ENCODE measurements at places on chromosomes 7 and 10.

DNA sequence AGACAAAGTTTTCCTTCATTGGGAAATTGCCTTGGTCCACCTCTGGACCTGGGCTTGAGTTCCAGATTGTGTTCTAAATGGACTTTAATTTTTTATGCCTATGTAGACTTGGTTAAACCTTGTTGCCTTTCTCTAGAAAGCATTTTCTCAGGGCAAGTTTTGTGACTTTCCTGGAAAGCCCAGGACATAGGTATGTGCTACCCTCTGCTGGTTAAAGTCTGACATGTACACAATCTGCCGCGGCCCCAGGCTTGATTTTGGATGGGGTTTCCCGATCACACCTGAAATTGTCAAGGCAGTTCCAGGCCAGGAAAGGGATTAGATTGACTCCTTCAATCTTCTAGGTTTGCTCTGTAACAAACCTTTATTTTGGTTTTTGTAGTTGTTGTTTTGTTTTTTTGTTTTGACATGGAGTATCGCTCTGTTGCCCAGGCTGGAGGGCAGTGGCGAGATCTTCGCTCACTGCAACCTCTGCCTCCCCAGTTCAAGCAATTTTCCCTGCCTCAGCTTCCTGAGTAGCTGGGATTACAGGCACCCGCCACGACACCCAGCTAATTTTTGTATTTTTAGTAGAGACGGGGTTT, 14.1 kb upstream of the AKR1B10 start:
- peak; percentile 40 for DNase-seq

- DNase-seq, result no peak
These were observed 16.7 kb downstream of the TRIM56 start for GRCh38 chr7:101102026-101102425.

- no peak for DNase-seq
These were observed 59.7 kb upstream of the LAMB4 start for GRCh38 chr7:108189733-108190388.

- DNase-seq, result no peak
These were observed 108.2 kb downstream of the OSBPL3 start for GRCh38 chr7:24871770-24872169.

GRCh38 chr7:152998420-152998819, 238.9 kb downstream of the ACTR3B start:
- no peak for DNase-seq

GRCh38 chr7:131455546-131455945, 100.9 kb downstream of the PODXL start:
- DNase-seq, result no peak

DNA sequence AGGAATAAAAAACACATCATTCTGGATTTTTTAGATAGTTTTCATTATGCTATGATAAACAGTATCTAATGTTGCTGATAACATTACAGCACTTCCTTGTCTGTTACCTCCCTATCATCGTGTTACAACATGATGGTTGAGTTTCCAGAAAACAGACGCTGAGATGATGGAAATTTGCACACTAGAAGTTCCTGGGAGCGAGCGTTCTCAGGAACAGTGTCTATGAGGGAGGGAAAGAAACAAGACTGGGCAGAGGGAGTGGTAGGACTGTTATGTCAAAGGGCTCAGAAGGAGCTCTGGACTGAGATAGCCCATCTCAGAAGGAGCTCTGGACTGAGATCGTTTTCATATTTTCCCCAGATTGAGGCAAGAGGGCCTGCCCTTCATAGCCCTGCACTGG, 121.6 kb downstream of the REEP3 start:
- DNase-seq, result no peak

DNA sequence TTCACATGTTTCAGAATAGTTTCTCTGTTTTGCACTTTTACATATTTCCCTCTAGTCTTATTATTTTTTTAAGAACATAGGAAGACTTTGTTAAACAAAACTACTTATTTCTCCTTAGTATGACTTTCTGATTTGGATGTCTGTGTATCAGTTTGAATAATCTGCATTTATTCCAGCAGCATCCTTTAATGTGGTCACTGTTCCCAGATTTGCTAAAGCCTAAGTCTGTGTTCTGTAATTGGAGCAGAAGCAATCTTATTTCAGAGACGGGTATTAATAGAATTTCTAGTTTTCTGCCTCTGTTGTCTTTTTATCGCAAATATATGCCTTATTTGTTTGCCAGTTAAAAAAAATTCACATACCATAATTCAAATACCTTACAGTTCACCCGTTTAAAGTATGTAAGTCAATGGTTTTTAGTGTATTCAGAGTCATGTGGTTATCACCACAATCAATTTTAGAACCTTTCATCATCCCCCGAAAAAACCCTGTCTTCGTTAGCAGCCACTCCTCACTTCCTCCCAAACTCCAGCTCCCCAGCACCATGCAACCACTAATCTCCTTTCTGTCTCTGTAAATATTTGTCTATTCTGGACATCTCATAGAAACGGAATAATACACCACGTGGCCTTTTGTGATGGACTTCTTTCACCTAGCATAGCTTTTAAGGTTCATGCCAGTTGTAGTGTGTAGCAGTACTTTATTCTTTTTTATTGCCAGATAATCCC, 58.7 kb downstream of the INPP5F start:
- DNase-seq, result peak; percentile 15

GRCh38 chr10:124211921-124212320, 118.5 kb upstream of the CHST15 start:
- DNase-seq, result no peak

- no peak for DNase-seq
These were observed 42.8 kb downstream of the GRB10 start for GRCh38 chr7:50739744-50740435.

DNA sequence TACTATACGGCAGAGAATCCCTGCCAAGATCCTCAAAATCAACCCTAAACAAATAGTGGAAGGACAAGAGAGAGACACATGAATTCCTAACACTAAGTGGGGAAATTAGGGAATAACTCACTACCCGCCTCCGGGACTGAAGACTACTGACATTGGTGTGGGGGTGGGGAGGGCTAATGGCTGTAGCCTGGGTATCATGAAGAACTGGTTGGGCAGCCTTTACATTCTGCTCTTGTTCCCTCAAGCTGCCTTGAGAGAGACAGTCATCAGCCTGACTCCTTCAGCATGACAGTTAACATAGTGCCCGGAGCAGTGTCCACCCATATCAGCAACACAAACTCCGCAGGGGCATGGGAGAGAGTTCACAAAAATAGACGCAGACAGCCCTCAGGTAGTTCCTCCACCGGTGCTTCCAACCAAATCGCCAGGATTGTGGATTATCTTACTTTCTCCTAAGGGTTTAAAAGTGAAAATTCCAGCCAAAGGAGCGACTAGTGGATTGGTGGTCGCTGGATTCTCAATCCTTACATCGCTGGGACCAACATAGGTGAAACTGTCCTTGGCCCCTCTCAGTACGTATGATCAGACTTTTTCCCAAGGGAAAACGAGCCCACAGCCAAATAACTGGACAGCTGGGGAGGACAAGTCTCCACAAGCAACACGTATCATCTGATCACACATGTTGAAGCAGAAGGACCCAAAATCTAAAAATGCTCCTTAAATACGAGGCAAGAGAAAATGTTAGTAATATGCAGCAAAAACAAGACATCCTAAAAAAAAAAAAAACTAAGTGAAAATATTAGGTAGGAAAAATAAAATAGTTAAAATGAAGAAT, 22.6 kb downstream of the TMEM254 start:
- peak; percentile 64 for DNase-seq

- no peak for DNase-seq
These were observed 13.3 kb upstream of the PIP4K2A start for GRCh38 chr10:22727663-22728062.
